Lower lobe of right lung (tissue), 2 donors: ENCODE measurements at places on chromosomes 7 and 10.

- DNase-seq: no peak
Observed at GRCh38 chr7:102318482-102318971, 31.9 kb downstream of the SH2B2 start.

DNA sequence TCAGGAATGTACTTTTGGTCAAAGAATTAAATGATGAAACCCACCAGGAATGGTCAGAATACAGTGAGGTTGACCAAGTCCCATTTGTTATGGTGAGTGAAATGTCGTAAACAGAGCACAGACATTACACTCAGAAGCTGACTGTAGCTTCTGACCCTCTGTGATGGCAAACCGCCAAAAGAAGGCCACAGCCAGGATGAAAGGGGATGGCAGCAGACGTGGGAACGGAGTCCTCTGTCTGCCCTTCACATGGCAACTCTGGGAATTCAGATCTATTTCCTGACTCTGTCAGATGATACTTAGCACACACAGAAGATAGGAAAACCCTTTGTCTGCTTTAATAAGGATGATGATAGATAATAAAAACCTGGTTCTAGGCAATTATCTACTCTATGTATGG lies 757.1 kb downstream of the SORCS3 start:
- DNase-seq: no peak

- no peak for DNase-seq
Observed at GRCh38 chr10:129966370-129966888, 2.4 kb upstream of the EBF3 start.

DNA sequence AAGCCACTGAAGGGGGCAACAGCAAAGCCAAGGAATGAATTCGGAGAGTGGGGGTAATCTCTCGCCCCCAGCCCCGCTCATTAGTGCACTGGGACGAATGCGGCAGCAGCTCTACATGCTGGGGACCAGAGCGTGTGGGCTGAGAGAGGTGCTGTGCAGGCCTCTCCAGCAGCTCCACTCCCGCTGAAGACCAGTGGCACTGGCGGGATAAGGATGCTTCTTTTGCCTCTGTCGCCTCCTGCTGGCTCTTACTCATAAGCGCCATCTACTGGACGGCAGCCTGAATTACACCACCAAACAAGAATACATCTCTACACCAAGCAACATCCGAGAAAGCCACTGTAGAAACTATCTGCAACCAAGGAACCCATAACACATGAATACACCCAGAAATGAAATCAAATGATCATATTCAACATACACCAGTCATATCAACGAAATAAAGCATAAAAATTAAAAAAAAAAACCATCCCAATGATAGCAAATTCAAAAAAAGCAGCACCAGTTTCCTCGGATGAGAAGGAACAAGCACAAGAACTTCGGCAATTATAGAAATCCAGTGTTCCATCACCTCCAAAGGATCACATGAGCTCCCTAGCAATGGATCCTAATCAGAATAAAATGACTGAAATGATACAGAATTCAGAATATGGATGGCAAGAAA lies 79.0 kb upstream of the TMEM168 start:
- DNase-seq: no peak

DNA sequence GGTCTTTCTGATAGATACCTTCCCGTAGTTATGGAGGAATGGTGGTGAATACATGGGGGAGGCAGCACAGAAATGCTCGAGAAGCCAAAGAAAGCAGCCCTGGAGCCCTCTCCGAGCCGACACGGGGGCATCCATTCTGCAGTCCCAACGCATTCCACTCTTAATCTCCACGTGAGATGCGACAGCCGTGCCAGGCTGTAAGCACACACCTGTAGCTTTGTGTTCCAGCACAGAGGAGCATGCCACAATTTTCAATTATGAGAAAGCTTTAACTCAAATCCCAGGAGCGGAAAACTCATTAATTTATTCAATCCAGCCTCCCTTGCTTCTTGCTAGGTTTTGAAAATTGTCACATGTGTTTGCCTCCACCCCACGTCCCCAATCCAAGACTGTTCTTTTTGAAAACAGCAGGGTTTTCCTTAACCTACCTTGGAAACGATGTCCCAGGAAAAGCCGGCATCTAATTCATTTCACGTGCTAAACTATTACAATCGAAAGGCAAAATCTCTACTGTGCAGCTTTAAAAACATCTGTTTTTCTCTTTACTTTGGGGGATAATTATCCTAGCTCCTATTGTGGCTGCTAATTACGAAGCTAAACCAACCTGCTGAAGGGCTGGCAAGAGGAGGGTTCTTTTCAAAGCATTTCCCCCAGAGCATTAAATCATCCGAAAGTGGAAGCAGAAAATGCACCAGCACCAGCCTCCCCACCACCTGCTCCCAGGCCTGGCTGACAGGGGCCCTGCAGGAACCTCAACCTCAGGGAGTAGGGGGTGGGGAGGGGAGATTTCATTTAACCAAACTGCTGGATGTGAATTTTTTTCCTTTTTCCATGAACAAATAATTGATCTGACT lies 56.0 kb upstream of the CHST15 start:
- DNase-seq: no peak

- no peak for DNase-seq
Observed at GRCh38 chr10:60607372-60607771, 170.9 kb upstream of the CDK1 start.

- no peak for DNase-seq
Observed at GRCh38 chr7:18693816-18694215, 198.3 kb downstream of the HDAC9 start.

DNA sequence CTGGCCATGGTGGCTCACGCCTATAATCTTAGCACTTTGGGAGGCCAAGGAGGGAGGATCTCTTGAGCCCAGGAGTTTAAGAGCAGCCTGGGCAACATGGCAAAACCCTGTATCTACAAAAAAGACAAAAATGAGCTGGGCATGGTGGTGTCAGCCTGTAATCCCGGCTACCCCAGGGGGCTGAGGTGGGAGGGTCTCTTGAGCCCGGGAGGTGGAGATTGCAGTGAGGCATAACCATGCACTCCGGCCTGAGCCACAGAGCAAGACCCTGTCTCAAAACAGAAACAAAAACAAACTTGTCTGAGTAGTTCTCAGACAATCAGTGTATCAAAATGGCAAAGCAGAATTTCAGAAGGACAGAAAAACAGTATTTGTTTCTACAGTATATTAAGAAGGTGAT lies 45.2 kb upstream of the BPGM start:
- DNase-seq: no peak

GRCh38 chr7:50814166-50814565 lies 31.5 kb upstream of the GRB10 start:
- no peak for DNase-seq

- no peak for DNase-seq
Observed at GRCh38 chr7:27191833-27192545, 7.0 kb upstream of the HOXA11 start.

DNA sequence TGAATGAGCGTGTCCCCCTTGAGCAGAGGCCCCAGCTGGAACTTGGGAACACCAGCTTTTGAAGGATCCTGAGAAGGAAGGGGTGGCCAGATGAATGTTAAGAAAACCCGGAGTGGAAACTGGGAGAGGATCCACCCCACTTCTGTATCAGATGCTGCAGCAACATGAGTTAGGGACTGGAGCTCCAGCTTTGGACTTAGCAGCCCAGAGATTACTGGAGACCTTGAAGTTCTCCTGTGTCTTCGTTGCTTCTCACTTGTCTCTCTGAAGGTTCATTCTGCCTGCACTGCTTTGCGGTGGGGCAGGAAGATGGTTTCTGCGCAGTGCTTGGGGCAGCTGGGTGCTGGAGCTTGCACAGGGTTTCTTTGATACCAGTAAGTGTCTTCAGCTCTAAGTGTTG lies 9.3 kb downstream of the TMEM248 start:
- no peak for DNase-seq

DNA sequence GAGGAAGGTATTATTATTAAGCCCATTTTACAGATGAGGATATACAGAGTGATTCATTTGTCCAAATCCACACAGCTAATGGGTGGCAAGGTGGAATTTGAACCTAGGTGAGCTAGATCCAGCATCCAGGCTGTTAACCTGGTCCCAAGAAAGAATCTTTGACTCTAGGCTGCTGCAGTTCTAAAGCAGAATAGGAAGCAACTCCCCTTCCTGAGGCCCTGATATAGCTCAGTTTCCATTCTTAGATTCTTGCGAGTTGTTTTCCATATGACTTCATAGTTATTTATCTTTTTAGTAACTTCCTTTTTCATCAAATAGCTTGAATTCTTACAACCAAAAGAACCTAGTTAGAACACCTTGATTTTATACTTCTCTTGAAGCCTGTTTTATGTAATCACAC lies 24.1 kb upstream of the ZC3HAV1L start:
- DNase-seq: no peak

DNA sequence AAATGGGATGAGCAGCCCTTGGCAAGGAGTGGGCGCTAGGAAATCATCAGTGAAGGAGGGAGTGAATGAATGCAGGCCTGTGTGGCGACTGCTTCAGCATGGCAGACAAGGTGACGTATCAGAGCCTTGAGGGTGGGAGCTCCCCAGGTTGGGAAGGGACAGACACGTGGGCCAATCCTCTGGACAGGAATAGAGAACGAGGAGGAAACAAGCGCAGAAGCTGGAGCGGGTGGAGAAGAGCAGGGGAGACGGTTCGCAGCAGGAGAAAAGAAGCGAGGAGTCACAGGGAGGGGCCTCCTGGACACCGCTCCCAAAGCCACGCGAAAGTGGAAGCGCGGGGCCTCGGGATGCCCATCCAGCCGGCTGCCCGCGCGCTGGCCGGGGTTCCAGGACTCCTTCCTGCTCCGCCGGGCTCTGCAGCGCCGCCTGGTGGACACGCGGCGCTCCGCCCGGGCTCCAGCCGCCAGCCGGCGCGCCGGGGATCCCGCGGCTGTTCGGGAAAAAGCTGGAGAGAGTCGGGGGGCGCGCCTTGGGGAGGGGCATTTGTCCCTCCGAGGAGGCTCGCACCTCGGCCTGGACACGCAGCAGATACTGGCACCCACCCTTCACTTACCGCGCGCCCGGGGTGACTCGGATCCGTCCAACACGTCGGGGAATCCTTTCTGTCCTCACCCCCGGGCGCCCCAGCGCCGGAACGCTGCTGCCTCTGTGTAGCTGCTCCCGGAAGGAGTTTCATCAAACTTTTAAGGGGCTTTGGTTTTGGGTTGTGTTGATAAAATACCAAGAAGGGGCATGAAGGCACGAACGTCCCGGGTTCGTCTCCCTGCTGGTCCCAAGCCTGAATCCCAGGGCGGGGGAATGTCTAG lies 6.3 kb downstream of the ZNF503 start:
- peak; percentile 75 for DNase-seq

DNA sequence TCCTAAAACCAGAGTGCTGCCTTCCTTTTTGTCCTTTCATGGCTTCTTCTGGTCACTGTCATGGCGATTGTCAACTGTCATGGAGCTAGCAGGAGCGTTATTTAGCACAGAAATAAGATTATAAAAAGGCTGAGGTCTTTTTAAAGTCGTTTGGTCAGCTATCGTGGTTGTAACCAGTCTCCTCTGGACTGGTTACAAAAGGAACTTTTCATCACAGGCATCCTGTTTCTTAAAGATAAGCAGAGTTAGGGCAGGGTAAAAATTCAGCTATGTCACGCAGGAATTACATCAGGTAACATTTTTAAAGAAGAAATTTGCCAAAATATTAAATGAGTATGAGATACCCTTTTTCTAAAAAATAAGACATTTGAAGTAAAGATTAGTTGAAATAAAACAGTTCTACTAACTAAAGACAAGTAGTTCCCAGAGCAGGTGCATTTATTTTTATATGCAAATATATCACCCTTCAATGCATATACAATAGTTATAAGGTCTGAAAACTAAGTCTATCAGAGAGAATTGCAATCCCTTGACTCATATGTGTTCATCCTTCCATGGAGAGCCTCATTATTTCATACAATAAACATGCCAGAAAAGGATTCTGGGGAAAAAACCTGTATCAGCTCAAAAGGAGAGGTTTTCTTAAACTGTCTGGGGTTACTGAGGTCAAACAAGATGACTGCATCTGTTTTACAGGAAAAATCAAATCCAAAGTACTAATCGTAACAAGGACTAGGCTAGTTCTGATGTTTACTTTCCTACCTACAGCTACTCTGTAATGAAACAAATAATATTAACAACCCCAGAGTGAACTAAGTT lies 20.9 kb downstream of the FAM24A start:
- no peak for DNase-seq

DNA sequence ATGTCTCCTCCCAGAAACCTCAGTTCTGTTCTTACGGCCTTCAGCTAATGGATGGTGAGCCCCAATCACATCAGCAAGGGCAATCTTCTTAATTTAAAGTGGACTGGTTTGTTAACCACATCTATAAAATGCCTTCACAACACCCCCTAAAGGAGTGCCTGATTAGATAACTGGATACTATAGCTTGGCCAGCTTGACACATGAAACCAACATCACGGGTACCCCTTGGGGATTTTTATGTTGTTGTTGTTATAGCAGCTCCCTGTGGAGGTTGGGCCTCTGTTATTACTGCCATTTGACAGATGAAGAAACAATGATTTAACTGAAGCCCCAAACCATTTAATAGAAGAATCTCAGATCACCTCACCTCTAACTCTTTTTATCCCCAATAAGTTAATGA lies 26.8 kb downstream of the STRA8 start:
- no peak for DNase-seq

DNA sequence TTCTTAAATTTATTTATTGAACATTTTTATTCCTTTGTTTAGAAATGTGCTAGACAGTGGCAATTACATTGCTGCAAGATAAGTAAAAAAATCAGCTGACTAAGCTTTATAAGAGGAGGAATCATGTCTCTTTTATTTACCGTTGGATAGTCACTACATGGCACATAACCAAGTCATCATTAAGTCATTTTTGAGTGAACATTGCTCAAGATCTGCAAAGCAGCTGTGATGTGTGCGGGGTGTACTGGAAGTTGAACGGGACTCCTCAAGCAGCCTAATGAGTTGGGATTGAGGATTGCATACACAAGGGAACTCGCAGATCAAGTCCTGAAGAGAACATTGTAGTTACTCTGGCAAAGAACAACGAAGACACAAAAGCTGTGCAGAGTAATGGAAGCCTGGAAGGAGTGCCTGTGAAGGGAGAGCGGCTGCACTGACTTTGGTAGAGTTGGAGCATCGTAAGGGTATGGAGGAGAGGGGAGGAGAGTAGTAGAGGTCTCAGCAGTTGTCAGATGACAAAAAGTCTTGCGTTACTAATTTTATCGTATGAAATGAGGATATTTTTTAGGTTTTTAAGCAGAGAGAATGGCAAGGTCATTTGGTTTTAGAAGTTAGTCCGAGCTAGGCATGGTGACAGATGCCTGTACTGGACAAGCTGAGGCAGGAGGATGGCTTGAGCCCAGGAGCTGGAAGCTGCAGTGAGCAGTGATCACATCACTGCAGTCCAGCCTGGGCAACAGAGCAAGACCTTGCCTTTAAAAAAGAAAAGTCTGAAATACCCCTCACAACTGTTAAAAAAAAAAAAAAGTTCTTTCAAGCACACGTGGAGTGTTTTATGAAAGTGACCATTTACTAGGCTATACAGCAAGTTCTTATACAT lies 95.1 kb downstream of the BMPR1A start:
- no peak for DNase-seq
